ENCODE measurements at places on chromosomes 3 and 15.

- no peak for DNase-seq
Observed at GRCh38 chr3:125061170-125061569, 5.4 kb upstream of the HEG1 start.

- DNase-seq: no peak
Observed at GRCh38 chr3:107894998-107895397, 195.8 kb downstream of the CD47 start.

GRCh38 chr3:77179762-77180161 lies 139.9 kb downstream of the ROBO2 start:
- no peak for DNase-seq

GRCh38 chr3:9902372-9903237 lies at the start of gene IL17RE:
Gene IL17RE (plus strand): TSS chr3:9902848. CDS start chr3:9902933, 85 bp downstream.
- DNase-seq: no peak

- no peak for DNase-seq
Observed at GRCh38 chr3:13452490-13453335, 27.4 kb upstream of the HDAC11 start.

DNA sequence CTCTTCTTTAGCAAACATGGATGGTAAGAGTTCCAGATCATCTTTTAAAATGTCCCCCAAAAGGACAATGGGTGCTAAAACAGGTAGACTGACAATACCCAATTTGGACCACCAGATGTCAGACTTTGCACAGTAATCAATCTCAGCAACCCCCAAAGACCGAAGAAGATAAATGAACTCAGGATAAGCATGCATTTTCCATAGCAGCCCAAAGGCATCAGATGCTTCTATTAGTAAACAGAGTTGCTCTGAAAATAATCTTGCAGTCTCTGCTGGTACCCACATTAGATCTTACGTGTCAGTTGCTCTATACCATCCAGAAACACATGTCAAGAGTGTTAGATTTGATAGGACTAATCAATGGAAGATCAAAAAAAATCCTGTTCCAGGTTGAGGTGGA lies 20.6 kb downstream of the MYH15 start:
- DNase-seq: no peak

- DNase-seq: no peak
Observed at GRCh38 chr15:78879517-78880241, 7.0 kb downstream of the MORF4L1 start.

DNA sequence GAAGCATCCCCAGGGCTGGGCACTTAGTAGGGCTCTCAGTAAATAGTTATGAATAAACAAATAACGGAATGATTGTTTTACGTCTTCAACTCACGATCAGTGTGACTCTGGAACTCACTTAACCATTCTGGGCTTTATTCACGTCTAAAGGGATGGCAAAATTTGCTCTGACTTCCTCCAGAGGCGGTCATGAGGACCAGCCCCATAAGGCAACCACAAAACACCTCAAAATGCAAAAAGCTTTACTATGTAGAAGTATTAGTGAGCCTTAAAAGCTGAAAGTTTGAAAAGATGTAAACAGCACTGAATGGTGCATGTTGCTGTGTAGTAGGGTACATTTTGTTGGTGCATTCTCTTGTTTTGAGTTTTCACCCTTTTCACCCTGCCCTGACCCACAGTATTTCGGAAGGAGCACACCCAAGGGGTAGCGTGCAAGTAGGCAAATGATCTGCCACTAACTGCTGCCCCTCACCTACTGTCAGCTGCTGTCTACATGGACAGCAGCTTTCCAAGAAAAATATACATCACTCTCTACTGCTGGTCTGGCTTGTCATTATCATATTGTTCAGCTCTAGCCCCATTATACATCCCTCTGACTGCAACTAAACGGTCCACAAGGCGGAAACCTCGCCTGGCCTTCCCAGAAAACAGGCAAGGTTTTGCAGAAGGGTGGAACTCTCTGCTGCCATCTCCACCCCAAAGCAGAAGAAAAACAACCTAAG lies 308.5 kb upstream of the PROK2 start:
- no peak for DNase-seq

DNA sequence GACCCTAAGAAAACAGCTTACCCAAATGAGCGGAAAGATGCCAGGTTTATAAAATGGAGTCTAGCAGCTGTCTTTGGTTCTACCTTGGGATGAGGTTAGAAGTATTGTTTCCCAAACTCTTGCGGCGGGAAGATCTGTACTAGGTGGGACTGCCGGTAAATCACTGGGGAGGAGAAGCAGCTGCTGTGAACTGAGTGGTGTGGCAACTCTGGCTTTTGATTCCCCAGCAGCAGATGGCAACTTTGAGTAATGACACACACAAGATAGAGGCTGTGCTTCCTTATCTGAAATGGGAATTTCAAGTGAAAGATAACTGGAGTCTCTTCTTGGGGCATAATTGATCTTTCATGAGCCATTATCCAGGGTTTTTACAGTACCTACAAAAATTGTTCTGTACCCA lies 184.9 kb downstream of the ATG7 start:
- DNase-seq: no peak

DNA sequence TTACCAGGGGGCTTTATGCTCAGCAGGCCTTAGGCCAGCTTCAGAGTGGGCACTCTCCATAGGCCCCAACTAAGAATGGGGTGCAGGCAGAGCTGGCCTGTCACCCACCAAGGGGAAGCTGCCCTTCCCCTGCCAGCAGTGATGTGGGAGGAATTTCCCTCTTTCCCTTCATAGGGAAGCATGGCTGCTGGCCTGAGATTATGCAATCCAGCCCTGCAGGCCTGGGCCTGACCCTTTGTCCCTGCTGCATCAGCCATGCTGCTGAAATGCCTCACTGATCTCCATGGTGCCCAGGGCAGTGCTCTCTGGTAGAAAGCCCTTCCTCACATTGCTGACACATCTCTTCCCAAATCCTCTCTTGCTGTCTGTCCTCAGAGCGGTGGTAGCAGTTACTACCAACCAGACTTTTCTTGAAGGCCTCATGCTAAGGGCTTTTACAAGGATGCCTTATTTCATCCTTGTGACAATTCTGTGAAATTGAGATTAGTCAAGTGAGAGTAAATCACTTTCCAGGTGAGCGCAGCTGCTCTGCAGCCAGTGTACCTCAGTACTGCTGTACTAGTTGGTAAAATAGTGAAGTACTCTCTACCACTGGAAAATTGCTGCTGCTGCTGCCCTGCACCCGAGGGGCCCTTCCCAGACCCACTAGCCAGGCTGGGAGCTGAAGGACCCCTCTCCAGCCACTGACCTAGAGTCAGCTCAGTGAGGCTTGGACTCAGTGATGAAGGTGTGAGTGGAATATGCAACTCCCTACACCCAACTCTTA lies 33.8 kb downstream of the MRAS start:
- no peak for DNase-seq

DNA sequence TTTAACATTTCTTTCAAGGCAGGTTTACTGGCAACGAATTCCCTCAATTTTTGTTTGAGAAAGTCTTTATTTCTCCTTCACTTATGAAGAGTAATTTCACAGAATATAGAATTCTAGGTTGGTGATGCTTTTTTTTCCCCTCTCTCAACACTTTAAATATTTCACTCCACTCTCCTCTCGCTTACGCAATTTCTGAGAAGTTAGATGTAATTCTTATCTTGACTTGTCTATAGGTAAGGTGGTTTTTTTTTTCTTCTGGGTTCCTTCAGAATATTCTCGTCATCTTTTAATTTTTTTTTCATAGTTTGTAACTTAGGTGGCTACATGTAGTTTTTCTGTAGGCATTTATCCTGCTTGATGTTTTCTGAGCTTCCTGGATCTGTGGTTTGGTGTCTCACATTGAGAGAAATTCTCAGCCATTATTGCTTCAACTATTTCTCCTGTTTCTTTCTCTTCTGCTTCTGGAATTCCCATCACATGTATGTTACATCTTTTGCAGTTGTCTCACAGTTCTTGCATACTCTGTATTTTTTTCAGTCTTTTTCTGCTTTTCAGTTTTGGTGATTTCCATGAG lies 189.4 kb upstream of the GOLGA6L4 start:
- no peak for DNase-seq

- DNase-seq: no peak
Observed at GRCh38 chr3:195582947-195583346, 793 bp downstream of the APOD start.

GRCh38 chr15:85580879-85581278 lies 200.5 kb downstream of the AKAP13 start:
- DNase-seq: peak; percentile 61

DNA sequence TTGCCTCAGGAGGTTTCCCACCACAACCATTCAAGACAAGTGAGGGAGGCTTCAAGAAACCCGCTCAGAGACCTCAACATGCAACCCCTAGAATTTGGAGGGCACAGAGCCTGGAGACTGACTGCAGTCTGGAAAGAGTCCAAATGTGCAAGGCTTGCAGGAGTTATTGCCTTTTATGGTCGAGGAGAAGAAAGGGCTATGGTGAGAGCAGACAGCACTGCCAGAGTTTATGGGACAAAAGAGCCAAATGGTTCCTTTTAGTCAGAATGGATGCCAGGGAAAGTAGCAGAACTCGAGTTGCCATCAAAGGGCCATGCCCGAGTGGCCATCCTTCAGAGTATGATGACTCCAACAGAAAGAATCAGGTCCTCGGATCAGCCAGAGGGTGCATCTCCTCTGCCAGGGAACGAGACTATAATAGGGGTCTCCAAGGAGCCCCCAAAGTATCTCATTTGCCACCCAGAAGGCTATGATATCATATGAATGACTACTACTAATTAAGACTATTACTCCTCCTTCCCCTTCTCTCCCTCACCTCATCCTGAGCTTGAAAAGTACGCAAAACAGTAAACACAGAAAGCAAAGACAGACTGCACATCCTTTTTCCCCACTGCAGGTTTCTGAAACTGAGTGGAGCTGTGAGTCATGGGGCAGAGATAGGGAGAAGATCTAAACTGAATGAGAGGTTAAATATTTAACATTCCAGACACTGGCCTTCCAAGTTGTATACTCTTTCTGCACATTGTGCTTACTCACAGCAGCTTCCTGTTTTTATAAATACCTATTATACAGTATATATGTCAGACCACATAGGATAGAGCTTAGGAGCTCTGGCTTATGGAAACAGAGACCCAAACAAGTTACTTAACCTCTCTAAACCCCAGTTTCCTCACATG lies 33.9 kb upstream of the TMCO5A start:
- DNase-seq: no peak

DNA sequence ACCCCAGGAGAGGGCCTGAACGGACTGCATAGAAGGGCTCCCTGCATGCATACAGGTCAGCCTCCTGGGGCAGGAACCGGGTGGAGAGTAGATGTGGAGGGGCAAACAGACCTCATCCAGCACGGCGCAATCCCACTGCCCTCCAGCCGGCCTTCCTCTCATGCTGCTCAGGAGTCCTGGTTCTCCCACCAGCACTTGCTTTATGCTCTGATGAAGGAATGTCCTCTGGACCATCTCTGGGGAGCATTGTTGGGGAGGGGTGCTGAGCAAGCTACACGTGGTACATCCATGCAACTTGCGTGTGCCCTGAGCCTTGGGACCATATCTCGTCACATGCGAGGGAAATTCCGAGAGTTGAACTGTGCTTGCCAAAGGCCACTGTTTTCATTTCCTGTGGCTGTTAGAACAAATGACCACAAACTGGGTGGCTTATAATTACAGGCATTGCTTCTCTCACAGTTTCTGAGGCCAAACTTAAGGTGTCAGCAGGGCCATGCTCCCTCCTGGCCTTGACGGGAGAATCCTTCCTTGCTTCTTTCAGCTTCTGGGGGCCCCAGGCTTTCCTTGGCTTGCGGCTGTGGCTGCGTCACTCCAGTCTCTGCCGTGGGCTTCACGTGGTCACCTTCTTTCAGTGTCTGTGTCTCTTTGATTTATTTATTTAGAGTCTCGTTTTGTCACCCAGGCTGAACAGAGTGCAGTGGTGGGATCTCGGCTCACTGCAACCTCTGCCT lies 12.2 kb downstream of the SELENOS start:
- no peak for DNase-seq

DNA sequence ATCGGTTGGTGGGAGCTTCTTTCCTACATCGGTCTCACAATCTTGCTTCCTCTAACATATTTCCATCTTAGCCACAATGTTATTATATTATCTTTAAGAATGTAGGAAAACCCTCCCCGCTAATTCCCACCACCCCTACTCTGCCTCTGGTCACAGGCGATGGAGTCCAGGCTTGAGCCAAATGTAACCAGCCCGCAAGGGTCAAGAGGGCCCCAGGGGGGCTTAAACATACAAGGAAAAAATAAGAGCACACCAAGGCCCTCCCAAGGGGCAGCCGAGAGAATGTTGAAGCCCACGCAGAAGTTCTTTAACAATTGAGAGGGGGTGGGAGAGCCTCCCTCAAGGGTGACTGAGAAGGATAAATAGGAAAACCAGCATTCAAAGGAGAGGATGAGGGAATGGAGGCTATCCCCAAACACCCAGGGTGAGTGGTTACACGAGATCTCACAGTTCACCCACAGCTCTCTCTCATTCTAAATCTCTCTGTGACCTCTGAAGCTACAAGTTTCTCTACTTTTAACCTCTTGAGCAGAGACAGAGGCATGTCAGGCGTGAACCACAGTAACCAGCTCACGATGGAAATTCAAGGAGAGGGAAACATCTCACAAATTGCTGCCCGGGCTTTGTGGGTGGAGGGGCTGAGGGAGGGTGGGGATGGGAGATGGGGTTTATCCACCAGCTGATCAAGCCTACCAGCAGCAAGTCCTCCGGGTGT lies 31.4 kb upstream of the UACA start:
- DNase-seq: no peak

DNA sequence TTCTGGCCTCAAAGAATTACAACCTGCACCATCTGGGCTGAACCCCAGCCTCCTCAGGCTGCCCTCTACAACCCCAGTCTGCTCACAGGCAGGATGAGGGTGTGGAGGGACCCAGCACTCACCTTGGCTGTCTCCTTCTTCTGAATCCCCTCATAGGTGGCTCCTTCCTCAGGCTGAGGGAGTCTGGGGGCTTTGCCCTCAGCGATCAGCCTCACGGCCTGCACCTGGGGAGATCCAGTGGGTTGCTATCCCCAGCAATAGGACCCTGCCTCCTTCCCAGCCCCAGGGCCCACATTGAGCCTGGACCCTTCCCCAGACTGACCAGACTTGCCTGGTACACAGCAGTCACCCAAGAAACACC lies 25.1 kb downstream of the ALDH1L1 start:
- no peak for DNase-seq

DNA sequence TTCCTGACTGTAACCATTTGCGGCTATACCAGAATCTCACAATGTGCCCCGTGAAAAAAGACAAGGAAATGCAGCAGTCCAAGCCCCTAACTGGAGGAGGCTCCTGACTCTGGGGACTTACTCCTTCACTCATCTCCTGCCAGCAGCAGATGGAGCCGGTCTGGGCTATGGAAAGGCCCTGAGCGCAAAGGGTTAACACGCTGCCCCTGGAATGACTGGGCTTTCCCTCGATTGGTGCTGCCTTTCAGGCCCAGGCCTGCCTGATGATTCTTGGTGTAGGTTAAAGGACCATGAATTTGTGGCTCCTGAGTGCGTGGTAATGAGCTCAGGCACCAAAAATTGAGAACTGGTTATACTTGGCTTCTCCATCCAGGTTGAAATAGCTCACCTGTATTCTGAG lies 42.3 kb upstream of the GALNT15 start:
- DNase-seq: no peak

- DNase-seq: no peak
Observed at GRCh38 chr3:54307566-54308180, 185.3 kb downstream of the CACNA2D3 start.

DNA sequence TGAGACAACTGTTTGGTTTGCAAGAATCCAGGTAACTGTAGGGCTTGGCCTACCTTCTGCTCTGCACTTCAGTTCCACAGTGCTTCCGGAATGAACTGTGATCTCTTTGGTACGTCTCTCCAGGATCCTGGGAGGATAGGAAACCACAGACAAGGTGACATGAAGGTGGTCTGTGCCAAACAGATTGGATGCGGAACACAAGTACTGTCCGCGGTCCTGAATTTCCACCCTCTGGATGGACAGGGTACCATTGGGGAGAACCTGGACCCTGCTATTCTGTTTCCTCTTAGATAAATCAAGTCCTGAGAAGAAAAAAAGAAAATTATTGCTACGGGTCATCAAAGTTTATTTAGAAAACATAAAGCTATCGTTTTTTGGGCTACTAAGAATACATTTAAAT lies 17.3 kb downstream of the IGSF10 start:
- no peak for DNase-seq

All from stimulated activated CD4-positive, alpha-beta T cell treated with anti-CD3 and anti-CD28 coated beads, Interleukin-1b, Interleukin-23, amount 100 ng/mL, for 48 hours (primary cell).